Stimulated activated naive B cell treated with anti-CD40 and anti-IgM and Interleukin-4, amounts not matched to agents 10 μg/mL and 1 μg/mL and 100 μg/mL, for 72 hours (primary cell): ENCODE measurements at places on chromosomes 7 and 10.

- H3K27me3 ChIP-seq: no peaks in the 10 kb centered on the region
- H3K27ac ChIP-seq: peak overlapping the region; percentile 97
- H3K4me1 ChIP-seq: peaks cover 32% of the 10 kb centered on the region
- peak overlapping the region; percentile 94 for H3K4me3 ChIP-seq
- DNase-seq: no peak
Measured at GRCh38 chr7:74092321-74092963, 8.8 kb downstream of the LIMK1 start.

DNA sequence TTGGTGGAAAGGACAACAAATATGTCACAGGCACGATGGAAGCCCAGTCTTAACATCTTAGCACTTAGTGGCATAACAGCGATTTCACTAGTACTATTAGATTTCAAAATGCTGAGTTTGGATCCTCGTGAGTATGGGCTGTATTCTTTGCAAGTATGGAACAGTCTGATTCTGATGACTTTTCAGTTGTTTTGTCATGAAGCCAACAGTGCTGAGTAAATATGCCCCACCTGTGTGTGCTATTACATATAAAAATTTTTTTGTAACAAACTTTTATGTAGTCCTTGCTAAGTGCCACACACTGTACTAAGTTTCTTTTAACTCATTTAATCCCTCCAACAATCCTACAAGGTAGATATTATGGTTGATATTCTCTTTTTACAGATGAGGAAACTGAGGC, 30.8 kb downstream of the MTURN start:
- H3K27ac ChIP-seq: no peak overlapping the region
- no peak for DNase-seq
- no peaks in the 10 kb centered on the region for H3K27me3 ChIP-seq
- no peaks in the 10 kb centered on the region for H3K36me3 ChIP-seq

DNA sequence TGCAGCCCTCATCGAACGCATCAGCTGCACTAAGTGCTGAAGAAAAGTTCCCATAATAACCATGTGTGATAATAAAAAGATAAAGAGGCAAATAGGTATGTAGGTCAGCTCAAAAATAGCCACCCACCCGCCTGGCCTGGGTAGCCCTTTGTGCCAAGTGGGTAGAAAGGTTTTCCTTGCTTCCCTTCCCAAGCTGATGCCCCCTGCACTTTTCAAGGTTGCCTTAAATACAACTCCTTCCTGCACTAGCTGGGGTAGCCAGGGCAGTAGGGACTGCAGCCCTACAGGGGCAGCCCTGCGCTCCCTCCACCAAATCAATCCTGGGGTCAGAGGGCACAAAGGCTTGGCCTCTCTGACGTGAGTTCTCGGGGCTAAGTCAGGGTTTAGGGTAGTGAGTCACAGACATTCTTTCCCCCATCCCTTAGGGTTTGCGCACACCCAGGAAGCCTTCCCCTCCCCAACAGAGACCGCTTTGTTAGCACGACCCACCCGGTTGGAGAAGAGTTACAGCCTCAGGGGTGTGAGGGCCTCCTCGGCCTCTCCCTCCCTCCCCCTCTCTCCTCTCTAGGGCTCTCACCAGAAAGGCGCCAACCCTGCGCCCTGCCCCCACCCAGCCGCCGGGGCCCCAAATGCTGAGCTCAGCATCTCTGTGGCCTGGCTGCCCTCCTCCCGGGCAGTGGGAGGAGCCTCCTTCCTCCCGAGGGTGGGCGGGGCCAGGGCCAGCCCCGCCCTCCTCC, 13.3 kb upstream of the DDIT4 start:
- H3K4me3 ChIP-seq: peak overlapping the region; percentile 93
- no peaks in the 10 kb centered on the region for H3K36me3 ChIP-seq
- H3K27me3 ChIP-seq: no peaks in the 10 kb centered on the region
- H3K27ac ChIP-seq: peak overlapping the region; percentile 97
- H3K4me1 ChIP-seq: peaks cover 42% of the 10 kb centered on the region

DNA sequence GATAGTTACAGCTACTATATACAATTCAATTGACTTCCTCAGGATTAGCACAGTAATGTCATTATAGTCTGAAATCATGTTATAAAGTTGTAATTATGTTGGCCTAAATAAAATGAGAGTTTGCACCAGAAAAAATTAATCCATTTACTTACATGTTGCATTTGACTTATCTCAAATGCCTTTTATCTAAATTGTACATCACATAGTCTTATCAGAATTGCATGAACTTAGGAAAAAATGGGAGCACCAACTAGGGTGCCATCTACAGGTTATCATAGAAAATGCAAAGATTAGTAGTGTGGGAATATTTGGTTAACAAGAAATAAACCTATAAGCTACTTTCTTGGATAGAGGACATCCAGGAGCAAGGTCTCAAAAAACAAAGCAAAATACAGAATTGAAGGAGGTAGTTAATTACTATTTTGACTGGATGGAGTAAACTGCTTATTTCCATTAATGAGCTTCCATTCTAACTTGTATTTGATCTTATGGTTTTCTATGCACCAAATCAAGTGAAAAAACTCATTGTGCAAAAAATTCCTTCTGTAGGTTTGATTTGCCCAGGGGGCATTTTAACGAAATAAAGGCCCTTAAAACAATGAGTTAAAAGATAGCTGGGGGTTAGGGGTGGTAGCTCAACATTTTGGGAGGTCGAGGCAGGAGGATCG, 60.0 kb upstream of the ORC5 start:
- no peak overlapping the region for H3K4me3 ChIP-seq
- DNase-seq: no peak
- H3K4me1 ChIP-seq: no peaks in the 10 kb centered on the region
- H3K36me3 ChIP-seq: no peaks in the 10 kb centered on the region
- no peak overlapping the region for H3K27ac ChIP-seq

DNA sequence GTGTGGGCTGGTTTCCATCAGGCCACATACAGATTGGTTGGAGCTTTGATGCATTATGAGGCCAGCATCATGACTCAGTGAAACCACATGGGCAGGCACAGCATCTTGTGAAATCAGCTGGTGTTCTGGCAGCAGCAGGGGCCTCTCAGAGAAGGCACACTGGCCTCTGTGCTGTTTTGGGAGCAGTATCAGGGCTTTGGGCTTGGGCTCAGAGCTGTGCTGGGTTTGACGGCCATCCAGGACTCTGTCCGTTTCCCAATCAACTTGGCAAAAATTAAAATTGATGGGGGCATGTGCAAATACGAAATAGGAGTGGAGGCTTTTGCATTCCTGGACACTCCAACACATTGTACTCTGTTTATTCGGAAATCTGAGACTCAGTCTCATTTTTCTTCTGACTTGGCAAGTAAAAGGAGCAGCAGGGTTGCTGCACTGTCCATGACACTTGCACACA, 190.9 kb downstream of the BMPER start:
- no peak overlapping the region for H3K27ac ChIP-seq
- H3K27me3 ChIP-seq: no peaks in the 10 kb centered on the region
- H3K4me1 ChIP-seq: no peaks in the 10 kb centered on the region
- H3K36me3 ChIP-seq: no peaks in the 10 kb centered on the region
- DNase-seq: no peak

DNA sequence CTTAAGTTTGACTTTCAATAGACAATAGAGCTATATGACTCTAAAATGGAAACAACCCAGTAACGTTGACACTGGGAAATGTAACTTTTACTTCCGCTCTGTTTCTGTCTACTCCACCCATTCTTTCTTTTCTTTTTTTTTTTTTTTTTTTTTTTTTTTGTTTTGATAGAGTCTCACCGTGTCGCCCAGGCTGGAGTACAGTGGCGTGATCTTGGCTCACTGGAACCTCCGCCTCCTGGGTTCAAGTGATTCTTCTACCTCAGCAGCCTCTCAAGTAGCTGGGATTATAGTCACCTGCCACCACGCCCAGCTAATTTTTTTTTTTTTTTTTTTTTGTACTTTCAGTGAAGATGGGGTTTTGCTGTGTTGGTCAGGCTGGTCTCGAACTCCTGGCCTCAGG, 13.9 kb downstream of the PRSS2 start:
- DNase-seq: no peak
- peak overlapping the region; percentile 71 for H3K27ac ChIP-seq
- H3K4me1 ChIP-seq: peaks cover 38% of the 10 kb centered on the region
- H3K27me3 ChIP-seq: no peaks in the 10 kb centered on the region

GRCh38 chr7:129021656-129022055, 33.3 kb downstream of the TNPO3 start:
- no peak for DNase-seq
- H3K27me3 ChIP-seq: no peaks in the 10 kb centered on the region
- H3K4me1 ChIP-seq: peaks cover 22% of the 10 kb centered on the region
- H3K27ac ChIP-seq: no peak overlapping the region

GRCh38 chr10:131748831-131749766, 151.7 kb upstream of the PPP2R2D start:
- H3K36me3 ChIP-seq: no peaks in the 10 kb centered on the region
- DNase-seq: no peak
- peaks cover 41% of the 10 kb centered on the region for H3K27me3 ChIP-seq
- peak overlapping the region; percentile 1 for H3K4me3 ChIP-seq
- no peak overlapping the region for H3K27ac ChIP-seq

DNA sequence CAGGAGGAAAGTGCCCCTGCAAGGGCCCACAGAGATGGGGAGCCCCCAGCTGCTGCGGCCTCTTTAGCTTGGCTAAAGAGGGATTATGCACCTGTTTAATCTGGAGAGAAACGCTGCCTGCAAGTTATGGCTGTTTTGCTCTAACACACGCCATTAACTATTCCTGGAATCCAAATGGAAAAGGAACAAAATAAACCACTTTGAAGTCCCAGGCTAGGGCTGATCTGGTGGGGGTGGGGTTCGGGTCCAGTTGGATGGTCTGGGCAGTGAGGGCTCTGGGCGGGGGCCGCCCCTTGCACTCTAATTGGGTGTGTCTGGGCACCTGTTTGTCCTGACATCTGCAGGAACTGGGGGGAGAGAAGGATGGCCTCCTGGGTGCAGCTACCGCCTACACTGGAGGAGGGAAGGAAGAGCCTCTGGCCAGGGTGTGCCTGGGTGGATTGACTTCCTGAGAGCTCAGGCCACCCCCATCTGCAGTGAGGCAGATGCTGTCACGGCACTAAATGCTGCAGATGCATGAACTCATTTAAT, 300.6 kb downstream of the ZEB1 start:
- peaks cover 4% of the 10 kb centered on the region for H3K36me3 ChIP-seq
- H3K27me3 ChIP-seq: peaks cover 13% of the 10 kb centered on the region
- no peak for DNase-seq
- H3K4me3 ChIP-seq: no peak overlapping the region

DNA sequence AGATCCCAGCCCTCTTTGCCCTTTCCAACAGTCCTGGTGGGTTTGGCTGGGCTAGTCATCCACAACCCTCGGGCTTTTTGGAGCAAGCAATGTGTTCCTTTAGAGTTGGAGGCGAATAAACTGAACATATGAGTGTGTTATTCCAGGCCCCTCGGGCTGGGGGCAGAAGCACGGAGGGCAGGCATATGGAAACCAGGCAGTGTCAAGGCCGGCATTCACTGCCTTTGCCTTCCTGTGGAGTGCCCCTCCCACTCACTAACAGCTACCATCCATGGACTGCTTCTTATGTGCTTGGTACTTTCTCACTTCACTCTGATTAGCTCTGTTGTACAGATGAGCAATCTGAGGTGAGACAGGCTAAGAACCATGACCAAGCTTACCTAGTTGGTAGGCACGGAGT, 53.9 kb upstream of the EFCAB10 start:
- no peak overlapping the region for H3K4me3 ChIP-seq
- H3K36me3 ChIP-seq: peaks cover 43% of the 10 kb centered on the region
- H3K4me1 ChIP-seq: no peaks in the 10 kb centered on the region
- H3K27me3 ChIP-seq: no peaks in the 10 kb centered on the region
- no peak for DNase-seq
- no peak overlapping the region for H3K27ac ChIP-seq

GRCh38 chr7:51222916-51223315, 93.7 kb downstream of the COBL start:
- H3K4me3 ChIP-seq: no peak overlapping the region
- no peaks in the 10 kb centered on the region for H3K4me1 ChIP-seq
- H3K27me3 ChIP-seq: no peaks in the 10 kb centered on the region
- no peak for DNase-seq
- no peak overlapping the region for H3K27ac ChIP-seq

GRCh38 chr10:124665980-124666379, 78.2 kb downstream of the FAM53B start:
- H3K27me3 ChIP-seq: no peaks in the 10 kb centered on the region
- no peak overlapping the region for H3K4me3 ChIP-seq
- DNase-seq: no peak
- peaks cover 15% of the 10 kb centered on the region for H3K36me3 ChIP-seq
- H3K4me1 ChIP-seq: peaks cover 89% of the 10 kb centered on the region

GRCh38 chr10:22338931-22339330, 6.4 kb upstream of the SPAG6 start:
- no peak for DNase-seq
- peaks cover 42% of the 10 kb centered on the region for H3K27me3 ChIP-seq
- H3K4me1 ChIP-seq: peaks cover 35% of the 10 kb centered on the region
- H3K36me3 ChIP-seq: peaks cover 4% of the 10 kb centered on the region
- no peak overlapping the region for H3K27ac ChIP-seq
- H3K4me3 ChIP-seq: no peak overlapping the region

- H3K27ac ChIP-seq: no peak overlapping the region
- no peaks in the 10 kb centered on the region for H3K27me3 ChIP-seq
- peak overlapping the region; percentile 56 for H3K4me3 ChIP-seq
- no peaks in the 10 kb centered on the region for H3K36me3 ChIP-seq
- peak; percentile 54 for DNase-seq
- H3K4me1 ChIP-seq: peaks cover 2% of the 10 kb centered on the region
Measured at GRCh38 chr7:134140889-134141867, 14.0 kb downstream of the LRGUK start.

DNA sequence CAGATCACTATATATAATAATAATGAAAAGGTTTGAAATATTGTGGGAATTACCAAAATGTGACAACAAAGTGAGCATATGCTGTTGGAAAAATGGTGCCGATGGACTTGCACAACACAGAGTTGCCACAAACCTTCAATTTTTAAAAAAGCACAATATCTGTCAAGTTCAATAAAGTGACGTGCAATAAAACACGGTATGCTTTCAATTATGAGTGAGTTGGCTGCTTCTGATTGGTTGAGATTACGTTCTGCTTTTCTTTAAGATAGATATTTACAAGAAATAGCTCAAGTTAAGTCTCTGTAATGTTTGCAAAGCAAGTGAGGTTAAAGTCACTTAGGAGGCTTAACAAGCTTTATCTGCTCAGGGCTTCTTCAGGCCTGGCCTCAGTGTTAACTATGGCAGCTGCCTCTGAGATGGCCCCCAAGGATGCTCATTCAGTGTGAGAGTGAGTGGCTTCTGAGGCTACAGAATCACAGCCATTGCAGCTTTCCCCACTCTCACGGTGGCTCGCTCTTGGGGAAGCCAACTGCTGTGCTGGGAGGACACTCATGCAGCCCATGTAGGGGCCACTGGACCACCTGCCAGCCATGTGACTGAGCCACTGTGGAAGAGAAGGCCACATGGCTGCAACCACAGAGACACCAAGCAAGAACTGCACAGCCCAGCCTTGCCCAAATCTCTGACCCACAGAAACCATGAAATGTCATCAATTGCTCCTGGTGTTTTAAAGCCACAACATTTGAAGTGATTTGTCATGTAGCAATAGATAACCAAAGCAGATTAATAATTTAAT, 78.3 kb upstream of the TMEM72 start:
- no peak for DNase-seq
- H3K27ac ChIP-seq: no peak overlapping the region
- no peaks in the 10 kb centered on the region for H3K36me3 ChIP-seq
- no peak overlapping the region for H3K4me3 ChIP-seq

- no peaks in the 10 kb centered on the region for H3K4me1 ChIP-seq
- no peak for DNase-seq
- H3K27ac ChIP-seq: no peak overlapping the region
- H3K27me3 ChIP-seq: peaks cover 10% of the 10 kb centered on the region
- no peaks in the 10 kb centered on the region for H3K36me3 ChIP-seq
Measured at GRCh38 chr10:48205918-48206317, 68.6 kb downstream of the FRMPD2 start.
